Pericardium fibroblast (primary cell): ENCODE measurements at places on chromosomes 12 and 14. TPM values are rescaled to one million over a fixed set of nuclear protein-coding genes. Genes with fewer than 3 reads are reported as not detected.

The IFI27 gene
- 4.9 and 7.4 TPM in 2 replicates for total RNA-seq

The NFE2 gene
- total RNA-seq: not detected in 2 replicates

The HOXC9 gene
- total RNA-seq: 1.3 and 3.6 TPM in 2 replicates

The TAS2R46 gene
- total RNA-seq: not detected in 2 replicates

The CRIP1 gene
- total RNA-seq: 2.2 and 7.5 TPM in 2 replicates
